ENCODE measurements at places on chromosomes 7 and 10.

GRCh38 chr7:2247141-2247995 lies 5.3 kb downstream of the NUDT1 start:
- no peak for DNase-seq

DNA sequence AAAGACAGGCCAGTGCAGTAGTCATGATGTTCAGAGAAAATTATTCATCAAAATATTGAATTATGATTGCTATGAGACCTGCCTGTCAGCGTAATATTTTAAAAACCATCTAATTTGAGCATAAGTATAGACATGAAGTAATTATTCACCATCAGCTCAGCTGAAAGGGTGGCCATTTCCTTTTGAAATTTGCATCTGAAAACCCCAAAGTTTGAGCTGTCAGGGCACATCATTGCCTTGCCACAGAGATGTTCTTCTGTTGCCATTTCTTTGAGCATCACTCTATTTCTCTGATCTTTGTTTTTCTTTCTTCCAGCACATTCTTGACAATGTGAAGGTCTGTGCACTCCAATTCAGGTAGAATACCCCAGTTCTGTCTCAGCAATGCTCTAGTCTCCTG lies 147.5 kb upstream of the RHOBTB1 start:
- DNase-seq = no peak

GRCh38 chr7:44884621-44885393 lies 523 bp downstream of the PURB start:
- peak; percentile 20 for DNase-seq

DNA sequence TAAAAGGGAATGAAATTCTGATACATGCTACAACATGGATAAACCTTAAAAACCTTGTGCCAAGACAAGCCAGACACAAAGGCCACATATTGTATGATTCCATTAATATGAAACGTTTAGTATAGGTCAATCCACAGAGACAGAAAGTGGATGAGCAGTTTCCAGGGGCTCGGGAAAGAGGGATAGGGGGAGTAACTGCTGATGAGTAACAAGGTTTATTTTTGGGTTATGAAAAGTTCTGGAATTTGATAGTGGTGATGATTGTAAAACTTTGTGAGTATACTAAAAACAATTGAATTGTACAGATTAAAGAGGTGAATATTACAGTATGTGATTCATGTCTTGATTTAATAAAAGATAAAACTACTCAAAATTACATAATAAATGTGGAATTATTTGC lies 19.1 kb upstream of the SLC13A1 start:
- DNase-seq = no peak

GRCh38 chr10:93835770-93836169 lies 58.0 kb upstream of the SLC35G1 start:
- no peak for DNase-seq

DNA sequence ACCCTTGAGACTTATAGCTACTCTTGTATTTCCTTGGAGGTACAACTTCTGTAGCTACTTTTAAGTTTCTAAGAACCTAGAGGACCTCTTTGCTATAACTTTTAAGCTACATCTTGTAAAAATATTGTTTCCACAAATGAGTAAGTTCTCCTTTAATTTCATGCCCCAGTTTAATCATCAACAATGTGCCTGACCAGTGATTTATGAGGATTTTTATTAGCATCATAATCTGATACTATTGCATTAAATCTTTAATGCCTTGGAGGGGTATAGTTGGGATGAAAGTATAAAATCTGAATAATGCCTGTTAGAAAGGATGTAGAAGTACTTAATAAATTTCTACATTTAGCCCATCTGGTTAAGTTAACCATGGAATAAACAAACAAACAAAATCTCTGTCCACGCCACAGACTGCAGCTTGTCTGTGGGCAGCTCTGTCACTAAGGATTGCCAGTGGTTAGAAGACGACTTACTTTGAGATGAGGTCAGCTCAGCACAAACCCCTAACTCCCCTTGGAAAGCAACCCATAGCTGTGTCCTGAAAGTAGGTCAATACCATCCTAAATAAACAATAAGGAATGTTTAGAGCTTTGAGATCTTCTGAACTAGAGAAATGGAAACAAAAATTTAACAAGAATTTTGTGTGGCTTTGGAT lies 18.3 kb downstream of the UBE2D1 start:
- no peak for DNase-seq

- no peak for DNase-seq
Measured at GRCh38 chr7:128453836-128454804, 1.6 kb upstream of the HILPDA start.

DNA sequence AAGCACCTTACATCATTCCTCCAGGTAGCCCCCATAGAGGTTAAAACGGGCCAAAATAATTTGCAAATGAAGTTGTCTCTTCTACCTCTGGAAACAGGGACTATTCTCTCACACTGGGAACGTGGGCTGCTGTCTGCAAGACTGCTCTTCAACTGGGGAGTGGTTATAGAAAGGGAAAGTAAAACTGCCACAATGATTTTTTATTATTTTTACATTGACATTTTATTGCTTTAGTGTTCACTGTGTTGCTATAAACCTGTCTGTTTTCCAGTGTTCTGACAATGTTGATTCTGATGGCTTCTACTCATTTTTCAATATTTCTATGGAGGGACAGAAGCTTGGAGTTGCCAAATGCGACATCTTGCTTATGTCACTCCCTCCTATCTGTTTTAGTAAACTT lies 115.1 kb upstream of the ANTXRL start:
- DNase-seq = no peak

GRCh38 chr7:156237614-156238013 lies 403.0 kb upstream of the RNF32 start:
- DNase-seq = no peak

DNA sequence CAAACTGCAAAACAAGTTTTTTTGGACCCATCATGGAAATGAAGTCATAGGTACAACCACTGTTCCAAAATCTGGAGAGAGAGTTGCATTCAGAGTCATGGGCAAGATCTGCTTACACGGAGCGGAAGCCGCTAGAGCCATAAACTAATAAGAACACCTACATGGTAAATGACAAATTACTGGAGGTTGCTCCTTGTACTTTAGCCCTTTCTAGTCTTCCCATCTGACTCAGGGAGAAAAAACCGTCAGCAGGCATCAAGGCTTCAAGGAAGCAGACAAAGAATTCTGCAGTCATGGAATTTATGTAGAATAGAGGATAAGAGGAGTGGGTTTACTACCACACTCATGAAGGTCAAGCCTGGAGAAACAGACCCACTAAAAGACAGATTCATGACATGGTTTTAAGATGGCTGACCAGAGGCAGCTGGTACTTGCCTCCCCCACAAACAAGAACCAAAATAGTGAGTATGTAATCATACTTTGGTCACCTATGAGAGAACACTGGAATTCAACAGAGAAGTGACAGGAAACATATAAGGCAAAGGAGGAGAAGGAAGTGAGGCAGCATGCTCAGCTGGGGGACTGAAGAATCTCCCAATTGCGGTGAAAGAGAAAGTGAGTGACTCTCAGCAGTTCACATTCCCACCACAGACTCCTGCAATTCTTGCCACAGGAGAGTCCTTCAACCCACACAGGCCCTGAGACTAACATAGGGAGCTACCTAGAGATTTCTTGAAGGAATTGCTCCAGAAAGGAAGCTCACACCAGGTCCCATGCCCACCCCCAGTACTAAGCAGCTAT lies 42.4 kb upstream of the ASAH2 start:
- no peak for DNase-seq

DNA sequence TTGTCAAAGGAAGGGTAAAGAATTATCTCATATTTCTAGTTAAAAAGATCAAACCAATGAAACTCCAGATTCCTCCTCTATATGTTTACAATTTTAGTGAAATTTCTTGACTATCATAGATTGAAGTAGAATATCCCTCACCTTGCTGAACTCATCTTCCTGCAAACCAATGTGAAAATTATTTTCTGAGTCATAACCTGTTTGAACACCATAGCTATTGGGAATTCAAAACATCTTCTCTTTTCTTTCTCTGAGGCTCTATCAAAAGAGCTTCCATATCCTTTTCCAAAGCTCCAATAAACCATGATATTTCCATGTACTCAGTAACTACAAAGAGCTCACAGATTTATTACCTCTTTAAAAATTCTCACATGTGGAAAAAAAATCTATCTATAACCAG lies 134.3 kb downstream of the DOCK4 start:
- no peak for DNase-seq

- DNase-seq = no peak
Measured at GRCh38 chr7:80929619-80930018, 10.8 kb upstream of the SEMA3C start.

GRCh38 chr10:34228066-34228465 lies 587.0 kb downstream of the PARD3 start:
- DNase-seq = no peak

GRCh38 chr7:102888561-102889233 lies 24.1 kb upstream of the LRRC17 start:
- no peak for DNase-seq

DNA sequence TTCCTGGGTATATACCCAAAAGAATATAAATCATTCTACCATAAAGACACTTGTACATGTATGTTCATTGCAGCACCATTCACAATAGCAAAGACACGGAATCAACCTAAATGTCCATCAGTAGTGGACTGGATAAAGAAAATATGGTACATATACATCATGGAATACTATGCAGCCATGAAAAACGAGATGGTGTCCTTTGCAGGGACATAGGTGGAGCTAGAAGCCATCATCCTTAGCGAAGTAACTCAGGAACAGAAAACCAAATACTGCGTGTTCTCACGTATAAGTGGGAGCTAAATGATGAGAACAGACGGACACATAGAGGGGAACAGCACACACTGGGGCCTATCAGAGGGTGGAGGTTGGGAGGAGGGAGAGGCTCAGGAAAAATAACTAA lies 183.7 kb upstream of the CELF2 start:
- DNase-seq = no peak

GRCh38 chr10:112343056-112343806 lies 30.7 kb upstream of the ACSL5 start:
- no peak for DNase-seq

GRCh38 chr7:7869036-7869435 lies 99.6 kb upstream of the GLCCI1 start:
- DNase-seq = no peak

- DNase-seq = no peak
Measured at GRCh38 chr10:29761916-29762315, 127.1 kb upstream of the SVIL start.

GRCh38 chr10:96588616-96589419 lies 2.0 kb upstream of the TM9SF3 start:
- no peak for DNase-seq

- no peak for DNase-seq
Measured at GRCh38 chr7:40733578-40733977, 598.8 kb downstream of the SUGCT start.

- DNase-seq = no peak
Measured at GRCh38 chr7:148695953-148696352, 2.8 kb upstream of the CUL1 start.

- DNase-seq = no peak
Measured at GRCh38 chr7:99196536-99197258, 11.2 kb downstream of the KPNA7 start.

DNA sequence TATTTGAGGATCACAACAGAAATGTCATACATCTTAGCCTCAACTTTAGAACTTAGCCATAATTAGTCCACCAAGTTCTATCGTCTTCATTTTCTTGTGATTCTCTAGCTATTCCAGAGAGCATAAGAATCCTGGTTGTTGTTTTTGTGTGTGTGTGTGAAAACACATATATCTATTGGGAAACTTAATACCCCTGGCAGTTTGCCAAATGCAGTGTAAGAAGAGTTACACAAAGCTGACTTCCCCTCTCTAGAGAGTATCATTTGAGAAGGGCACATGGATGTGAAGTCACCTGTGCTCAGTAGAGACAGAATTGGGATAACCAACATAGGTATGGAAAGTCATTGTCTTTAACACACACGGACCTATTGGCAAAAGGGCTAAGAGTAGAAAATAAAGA lies 19.3 kb downstream of the FOXI2 start:
- no peak for DNase-seq

- no peak for DNase-seq
Measured at GRCh38 chr10:118108194-118109026, 61.7 kb upstream of the RAB11FIP2 start.

GRCh38 chr10:77228559-77228958 lies 409.0 kb downstream of the KCNMA1 start:
- DNase-seq = no peak

DNA sequence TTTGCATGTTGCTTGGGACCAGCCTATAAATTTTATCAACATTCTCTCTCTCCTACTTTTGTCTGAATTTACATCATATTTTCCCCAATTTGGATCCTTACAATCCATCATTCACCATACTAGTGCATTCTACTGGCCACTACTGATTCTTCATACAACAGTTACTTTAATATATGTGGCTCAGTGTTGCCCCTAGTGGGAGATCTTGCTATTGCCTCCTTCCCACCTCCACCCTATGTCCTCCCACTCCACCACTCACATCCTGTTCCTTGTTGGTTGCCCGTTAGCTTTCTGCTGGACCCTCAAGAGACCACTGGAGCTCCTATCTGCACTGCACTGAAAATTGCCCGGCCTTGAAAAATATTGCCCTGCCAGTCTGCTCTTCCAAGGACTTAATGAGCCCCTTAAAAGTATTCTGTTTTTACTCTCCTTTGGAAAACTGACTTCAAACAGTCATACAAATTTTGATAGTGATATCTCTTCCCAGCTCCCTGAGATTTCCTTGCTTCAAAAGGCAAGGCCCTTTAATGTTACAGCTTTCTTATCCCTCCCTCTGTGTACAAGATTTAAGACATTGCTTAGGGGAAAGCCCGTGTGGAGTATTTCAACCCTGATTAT lies 243.2 kb upstream of the TMEM229A start:
- no peak for DNase-seq

GRCh38 chr10:95840121-95840520 lies 67.7 kb upstream of the CC2D2B start:
- no peak for DNase-seq

DNA sequence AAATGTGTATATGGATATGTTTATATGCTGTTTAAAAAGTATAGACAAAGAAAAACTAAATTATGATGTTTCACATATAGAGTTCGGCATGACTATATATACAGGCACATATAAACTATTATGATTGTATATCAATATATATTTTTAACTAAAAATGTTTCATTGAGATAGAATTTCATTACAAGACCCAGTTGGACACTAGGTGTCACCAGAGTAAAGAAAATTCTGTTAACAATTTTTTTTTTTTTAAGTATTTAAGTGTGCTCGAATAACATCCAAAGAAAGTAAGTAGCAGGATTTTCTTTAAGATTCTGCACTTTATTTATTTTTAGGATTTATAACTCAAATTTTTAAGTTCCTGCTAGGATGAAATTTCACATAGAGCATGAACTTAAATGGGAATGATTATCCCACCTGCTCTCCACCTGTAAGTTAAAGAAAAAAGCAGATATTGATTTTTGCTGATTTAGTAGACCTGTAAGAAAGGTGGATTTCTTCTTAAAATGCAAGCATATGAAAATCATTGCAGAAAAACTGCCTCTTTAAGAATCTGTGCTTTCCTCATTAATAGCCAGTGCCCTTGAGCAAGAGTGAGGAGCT lies 961.5 kb downstream of the PCDH15 start:
- DNase-seq = no peak

DNA sequence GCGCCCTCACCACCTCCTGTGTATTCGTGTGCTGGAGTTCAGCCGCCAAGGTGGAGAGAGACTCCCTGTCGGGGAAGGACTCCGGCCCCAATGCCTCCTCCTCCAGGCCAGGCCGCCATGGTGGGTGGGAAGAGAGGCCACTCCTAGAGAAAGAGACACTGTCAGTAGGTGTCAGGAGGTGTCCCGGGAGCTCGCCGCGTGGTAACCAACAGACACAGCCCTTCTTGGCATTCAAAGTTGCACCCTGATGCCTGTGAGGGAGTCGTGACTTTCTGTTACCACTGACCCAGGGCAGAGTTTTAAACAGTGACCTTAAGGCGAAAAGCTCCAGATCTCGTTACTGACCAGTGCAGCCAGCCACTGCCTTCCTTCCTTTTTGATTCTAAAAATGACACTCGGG lies 155.2 kb downstream of the CUX1 start:
- DNase-seq = no peak
